ENCODE measurements at places on chromosomes 11 and 22. TPM values are rescaled to one million over a fixed set of nuclear protein-coding genes. Genes with fewer than 3 reads are reported as not detected.

- H3K36me3 ChIP-seq: no peaks in the 10 kb centered on the region
- H3K27me3 ChIP-seq: peaks cover 11% of the 10 kb centered on the region
- peaks cover 14% of the 10 kb centered on the region for H3K4me1 ChIP-seq
- H3K27ac ChIP-seq: no peak overlapping the region
- DNase-seq: no peak
- H3K4me3 ChIP-seq: no peak overlapping the region
These were observed 14.0 kb downstream of the CAPN5 start for GRCh38 chr11:77080643-77081210.

- no peak for DNase-seq
- H3K27ac ChIP-seq: no peak overlapping the region
- peaks cover 3% of the 10 kb centered on the region for H3K27me3 ChIP-seq
These were observed 7.0 kb downstream of the ISX start for GRCh38 chr22:35072925-35073324.

- H3K4me3 ChIP-seq: no peak overlapping the region
- no peak overlapping the region for H3K27ac ChIP-seq
- H3K27me3 ChIP-seq: peaks cover 3% of the 10 kb centered on the region
- H3K36me3 ChIP-seq: no peaks in the 10 kb centered on the region
- no peaks in the 10 kb centered on the region for H3K4me1 ChIP-seq
These were observed 61.0 kb upstream of the BIRC3 start for GRCh38 chr11:102256251-102256650.

- no peak for DNase-seq
- H3K4me1 ChIP-seq: peaks cover 18% of the 10 kb centered on the region
- no peak overlapping the region for H3K4me3 ChIP-seq
- H3K27ac ChIP-seq: no peak overlapping the region
- H3K27me3 ChIP-seq: no peaks in the 10 kb centered on the region
- peaks cover 62% of the 10 kb centered on the region for H3K36me3 ChIP-seq
These were observed 10.7 kb downstream of the MCM5 start for GRCh38 chr22:35410663-35411034.

DNA sequence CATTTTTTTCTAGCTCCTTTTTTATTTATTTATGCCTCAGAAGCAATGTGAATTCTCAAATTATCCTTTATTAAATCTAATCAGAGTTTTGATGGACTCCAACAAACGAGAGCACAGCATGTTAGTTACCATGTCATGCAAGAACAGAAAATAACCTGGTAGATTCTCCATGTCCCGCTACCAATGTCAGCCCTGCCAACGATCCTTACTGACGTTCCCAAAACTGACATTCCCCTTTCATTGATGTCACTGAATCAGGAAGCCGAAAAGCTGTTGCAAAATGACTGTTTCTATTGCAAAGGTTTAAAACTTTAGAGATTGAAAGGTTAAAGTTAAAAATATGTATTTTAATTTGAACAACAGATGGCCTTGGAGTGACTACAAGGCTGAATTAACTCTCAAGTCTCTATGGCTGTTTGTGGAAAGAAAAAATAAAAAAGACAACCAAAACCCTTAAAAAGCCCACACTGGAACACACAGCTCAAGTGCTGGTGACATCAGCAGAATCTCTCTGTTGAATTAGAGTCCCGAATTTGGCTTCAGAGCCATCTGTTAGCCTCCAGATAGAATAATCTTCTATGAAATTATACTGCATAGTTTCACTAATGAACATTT lies 96.8 kb downstream of the BDNF start:
- DNase-seq: no peak
- H3K27me3 ChIP-seq: no peaks in the 10 kb centered on the region
- no peaks in the 10 kb centered on the region for H3K4me1 ChIP-seq
- H3K27ac ChIP-seq: no peak overlapping the region
- no peaks in the 10 kb centered on the region for H3K36me3 ChIP-seq

DNA sequence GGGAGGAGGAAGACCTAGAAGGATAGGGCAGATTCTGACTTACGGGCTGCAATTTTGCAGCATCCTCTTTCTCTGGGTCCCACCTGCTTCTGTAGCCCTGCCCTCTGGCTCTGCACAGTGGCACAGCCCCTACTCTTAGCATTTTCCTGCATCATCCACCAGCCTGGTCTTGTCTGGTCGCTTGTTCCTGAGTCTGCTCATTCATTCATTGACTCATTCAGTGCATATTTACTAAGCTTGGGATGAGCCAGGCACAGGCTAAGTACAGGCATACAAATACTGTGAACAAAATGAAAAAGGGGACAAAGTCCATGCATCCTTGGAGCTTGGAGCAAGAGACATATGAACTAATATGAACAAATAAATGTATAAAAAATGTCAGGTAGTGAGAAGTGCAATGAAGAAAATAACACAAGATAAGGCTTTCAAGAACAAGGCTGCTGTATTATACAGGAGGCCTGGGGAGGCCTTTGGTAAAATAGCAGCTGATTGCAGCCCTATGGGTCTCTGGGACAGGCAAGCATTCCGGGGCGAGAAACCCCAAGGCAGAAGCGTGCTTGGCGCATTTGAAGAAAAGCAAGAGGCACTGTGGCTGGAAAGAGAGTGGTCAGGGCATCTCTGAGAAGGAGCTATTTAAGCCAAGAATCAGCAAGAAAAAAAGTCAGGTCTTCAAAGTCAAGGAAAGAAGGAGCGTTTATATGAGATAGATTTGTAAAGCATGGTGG lies 108.0 kb upstream of the ALX4 start:
- DNase-seq: no peak
- no peak overlapping the region for H3K4me3 ChIP-seq
- no peaks in the 10 kb centered on the region for H3K4me1 ChIP-seq
- H3K36me3 ChIP-seq: no peaks in the 10 kb centered on the region
- H3K27ac ChIP-seq: no peak overlapping the region

- DNase-seq: no peak
- H3K4me1 ChIP-seq: peaks cover 32% of the 10 kb centered on the region
- no peaks in the 10 kb centered on the region for H3K36me3 ChIP-seq
These were observed 44.7 kb upstream of the CXCR5 start for GRCh38 chr11:118838905-118839553.

DNA sequence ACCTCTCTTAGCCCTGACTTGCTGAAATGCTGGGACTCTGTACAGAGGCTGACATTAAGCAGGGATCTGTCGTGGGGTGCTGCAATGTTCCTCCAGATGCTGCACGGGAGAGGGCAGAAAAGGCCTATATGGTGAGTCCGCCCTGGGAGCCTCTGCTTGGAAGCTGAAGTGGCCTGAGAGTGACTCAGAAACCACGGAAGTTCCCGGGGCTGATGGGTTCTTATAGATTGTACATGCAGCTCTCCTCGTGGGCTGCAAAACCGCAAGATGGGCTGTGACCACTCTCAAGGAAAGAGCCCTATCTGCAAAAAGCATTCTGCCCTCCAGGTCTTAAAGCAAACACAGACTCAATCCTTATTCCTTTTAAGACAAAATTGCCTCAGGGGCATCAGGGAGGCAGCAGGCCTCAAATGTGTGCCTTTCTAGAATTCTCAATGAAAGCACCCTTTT lies 5.8 kb upstream of the SLC43A3 start:
- H3K4me1 ChIP-seq: peaks cover 14% of the 10 kb centered on the region
- no peak overlapping the region for H3K27ac ChIP-seq
- H3K27me3 ChIP-seq: peaks cover 11% of the 10 kb centered on the region
- H3K4me3 ChIP-seq: no peak overlapping the region
- no peak for DNase-seq
- no peaks in the 10 kb centered on the region for H3K36me3 ChIP-seq

GRCh38 chr11:47510209-47510608 lies 42.7 kb downstream of the CELF1 start:
- no peak for DNase-seq
- peaks cover 4% of the 10 kb centered on the region for H3K36me3 ChIP-seq
- peaks cover 82% of the 10 kb centered on the region for H3K4me1 ChIP-seq
- no peak overlapping the region for H3K4me3 ChIP-seq

DNA sequence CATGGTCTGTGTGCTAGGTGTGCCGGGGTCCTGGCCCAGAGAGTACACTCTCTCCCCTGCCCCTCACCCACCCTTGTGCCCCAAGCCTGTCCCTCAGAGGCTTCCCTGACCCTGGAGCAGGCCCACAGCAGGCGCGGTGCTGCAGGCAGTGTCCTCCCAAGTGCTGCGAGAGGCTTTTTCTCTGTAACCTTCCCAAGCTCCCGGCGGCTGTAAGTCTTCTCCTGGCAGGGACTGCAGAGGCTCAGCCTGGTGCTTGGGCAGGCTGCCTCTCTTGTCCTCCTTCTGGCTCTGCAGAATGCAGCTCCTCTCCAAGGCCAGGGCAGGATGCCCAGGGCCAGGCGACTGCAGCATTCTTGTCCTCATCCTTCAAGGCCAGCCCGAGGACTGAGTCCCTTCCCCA lies 15.9 kb downstream of the RFPL1 start:
- H3K4me3 ChIP-seq: no peak overlapping the region
- H3K4me1 ChIP-seq: no peaks in the 10 kb centered on the region
- no peaks in the 10 kb centered on the region for H3K36me3 ChIP-seq
- H3K27ac ChIP-seq: no peak overlapping the region
- peaks cover 4% of the 10 kb centered on the region for H3K27me3 ChIP-seq

DNA sequence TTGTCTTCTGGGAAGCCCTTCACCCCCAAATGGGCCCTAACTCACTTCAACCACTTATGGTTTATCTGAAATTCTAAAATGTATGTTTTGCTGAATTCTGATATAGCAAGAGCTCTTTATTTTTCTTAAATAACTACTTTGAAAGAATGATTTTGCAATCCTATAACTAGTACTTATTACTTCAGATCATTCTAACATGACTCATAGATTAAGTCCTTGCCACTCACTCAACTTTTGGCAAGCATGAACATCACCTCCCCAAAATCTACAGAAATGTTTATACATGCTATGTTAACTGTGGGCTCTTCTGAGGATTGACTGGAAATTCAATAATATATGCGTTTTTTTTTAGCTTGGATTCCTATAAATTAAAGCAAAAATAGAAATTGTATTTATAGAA lies 367.4 kb upstream of the FAT3 start:
- H3K27me3 ChIP-seq: no peaks in the 10 kb centered on the region
- DNase-seq: no peak
- no peak overlapping the region for H3K27ac ChIP-seq
- no peaks in the 10 kb centered on the region for H3K4me1 ChIP-seq

- no peak overlapping the region for H3K4me3 ChIP-seq
- H3K4me1 ChIP-seq: peaks cover 31% of the 10 kb centered on the region
- peaks cover 5% of the 10 kb centered on the region for H3K36me3 ChIP-seq
- H3K27me3 ChIP-seq: no peaks in the 10 kb centered on the region
- DNase-seq: no peak
These were observed 115.6 kb downstream of the SGSM3 start for GRCh38 chr22:40485813-40486667.

The THAP7 gene
- total RNA-seq: 35.1 TPM

The HEPN1 gene
- total RNA-seq: not detected

The MFRP gene
- total RNA-seq: not detected

The BCO2 gene
- 0.49 TPM for total RNA-seq

The GLB1L3 gene
- 16.1 TPM for total RNA-seq

The CYTH4 gene
- total RNA-seq: 49.5 TPM

The PPP2R1B gene
- total RNA-seq: 58.1 TPM

The P4HA3 gene
- not detected for total RNA-seq

The DNHD1 gene
- 18.2 TPM for total RNA-seq

The APOL3 gene
- 52.4 TPM for total RNA-seq

The USP2 gene
- 0.22 TPM for total RNA-seq

The MOV10L1 gene
- not detected for total RNA-seq

The CDC42EP1 gene
- total RNA-seq: 1.5 TPM

Measured in activated T-helper 1 cell treated with anti-CD3 and anti-CD28 coated beads, Interleukin-12 subunit alpha, Interleukin-12 subunit beta, Interleukin-2, Interleukin-4 antibody, amounts not matched to agents 30 ng/mL and 10 ng/mL and 1 ng/mL, durations not matched to agents 14 hours and 24 hours and 36 hours (primary cell).